ENCODE measurements at places on chromosomes 1 and 21. TPM values are rescaled to one million over a fixed set of nuclear protein-coding genes. Genes with fewer than 3 reads are reported as not detected.
A peak's percentile ranks its signal among the peaks of the same experiment; 100 is the strongest.

DNA sequence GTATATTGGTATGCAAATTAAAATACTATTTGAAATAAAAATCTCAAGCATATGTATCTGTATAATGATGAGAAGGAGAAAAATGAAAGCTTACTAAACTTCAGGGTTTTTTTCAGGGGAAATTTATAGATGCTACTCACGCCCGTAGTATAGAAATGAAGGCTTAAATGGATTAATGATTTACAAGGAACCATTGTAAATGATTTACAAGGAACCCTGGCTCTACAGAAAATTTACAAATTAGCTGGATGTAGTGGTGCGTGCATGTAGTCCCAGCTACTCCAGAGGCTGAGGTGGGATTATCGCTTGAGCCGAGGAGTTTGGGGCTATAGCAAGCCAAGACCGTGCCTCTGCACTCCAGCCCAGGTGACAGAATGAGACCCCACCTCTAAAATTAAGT is 150.5 kb downstream of the PCBP3 start:
- DNase-seq: no peak

GRCh38 chr1:107687849-107688753 is 276.9 kb downstream of the VAV3 start:
- DNase-seq: no peak

- no peak for DNase-seq
Measured at GRCh38 chr1:197980457-197980856, 63.3 kb downstream of the LHX9 start.

DNA sequence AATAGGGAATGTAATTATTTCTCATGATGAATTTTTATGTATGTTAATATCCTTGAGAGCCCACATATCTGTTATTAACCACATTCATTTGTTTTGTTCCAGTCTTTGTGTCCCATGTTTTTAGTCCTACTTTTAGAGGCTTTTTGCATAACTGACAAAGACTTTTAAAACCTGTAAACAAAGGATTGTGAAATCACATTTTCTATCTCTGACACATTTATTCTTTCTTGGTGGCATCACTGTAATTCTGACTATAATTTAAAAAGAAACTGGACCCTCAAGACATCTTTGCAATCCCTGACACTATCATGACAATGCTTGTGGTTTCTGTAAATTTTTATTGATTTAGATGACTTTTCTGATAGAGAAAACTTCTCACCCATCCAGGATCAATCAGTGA is 313.1 kb downstream of the SIPA1L2 start:
- DNase-seq: no peak

KCNE2 gene
- total RNA-seq: not detected

DNA sequence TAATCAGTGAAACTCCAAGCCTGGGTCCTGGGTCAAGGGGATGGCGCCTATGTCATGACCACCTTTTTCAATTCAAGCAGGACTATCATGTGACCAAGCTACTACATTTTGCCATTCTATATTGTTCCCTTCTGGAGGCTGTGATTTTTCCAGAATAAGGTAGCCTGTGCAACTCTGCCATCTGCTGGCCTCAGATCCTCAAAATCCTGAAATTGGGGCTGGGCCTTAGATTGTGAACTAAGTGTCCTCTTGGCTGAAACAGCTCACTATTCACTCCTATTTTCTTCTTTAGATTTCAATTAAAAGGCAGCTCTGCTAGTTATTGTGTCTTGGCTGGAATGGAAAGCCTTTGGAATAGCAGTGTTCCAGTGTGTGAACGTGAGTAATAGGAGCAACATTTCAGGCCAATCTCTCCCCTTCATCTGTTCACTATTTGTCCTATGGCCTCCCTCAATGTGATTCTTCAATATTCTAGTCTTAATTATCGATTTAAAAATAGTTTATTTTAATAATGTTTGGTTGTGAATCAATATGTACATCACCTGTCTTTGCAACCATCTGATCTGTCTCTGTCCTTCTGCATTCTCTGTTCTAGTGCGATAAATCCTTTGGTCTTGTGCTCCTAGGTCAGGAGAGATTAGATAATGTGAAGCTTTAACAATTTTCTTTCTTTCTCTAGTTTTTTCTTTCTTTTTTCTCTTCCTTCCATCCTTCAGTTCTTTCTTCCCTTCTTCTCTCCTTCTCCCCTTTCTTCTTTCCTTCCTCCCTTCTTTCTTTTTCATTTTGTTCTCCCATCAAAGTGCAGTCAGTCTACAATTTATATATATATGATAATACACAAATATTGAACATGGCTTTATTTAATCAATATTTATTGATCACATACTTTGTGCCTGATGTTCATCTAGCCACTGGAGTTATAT is 69.8 kb downstream of the CR1 start:
- DNase-seq: no peak

CD5L gene
- total RNA-seq: not detected

- DNase-seq: no peak
Measured at GRCh38 chr1:230800891-230801840, 54.0 kb downstream of the CAPN9 start.

GRCh38 chr1:167216809-167217208 is 3.9 kb upstream of the POU2F1 start:
- no peak for DNase-seq

- DNase-seq: peak; percentile 63
Measured at GRCh38 chr1:31523769-31524168, 52.5 kb upstream of the TINAGL1 start.

TEX38 gene
- not detected for total RNA-seq
